ENCODE measurements at places on chromosomes 12 and 14.

- DNase-seq: peak; percentile 10
- peak within 1 kb of the TSS; percentile 11 for H3K4me3 ChIP-seq
- H3K27ac ChIP-seq: no peak within 1 kb of the TSS
- no peaks in the 10 kb centered on the region for H3K36me3 ChIP-seq
- H3K27me3 ChIP-seq: peaks cover 30% of the 10 kb centered on the region
Measured at GRCh38 chr12:41188058-41188840, at the start of gene PDZRN4. Gene PDZRN4 (plus strand): TSS chr12:41188320.

- H3K4me3 ChIP-seq: no peak overlapping the region
- no peaks in the 10 kb centered on the region for H3K27me3 ChIP-seq
- H3K4me1 ChIP-seq: no peaks in the 10 kb centered on the region
- DNase-seq: no peak
Measured at GRCh38 chr14:103867020-103867419, 19.6 kb upstream of the PPP1R13B start.

- H3K36me3 ChIP-seq: no peaks in the 10 kb centered on the region
- no peaks in the 10 kb centered on the region for H3K4me1 ChIP-seq
- no peak for DNase-seq
- H3K4me3 ChIP-seq: no peak overlapping the region
- no peak overlapping the region for H3K27ac ChIP-seq
Measured at GRCh38 chr12:121061831-121062230, 22.8 kb upstream of the OASL start.

DNA sequence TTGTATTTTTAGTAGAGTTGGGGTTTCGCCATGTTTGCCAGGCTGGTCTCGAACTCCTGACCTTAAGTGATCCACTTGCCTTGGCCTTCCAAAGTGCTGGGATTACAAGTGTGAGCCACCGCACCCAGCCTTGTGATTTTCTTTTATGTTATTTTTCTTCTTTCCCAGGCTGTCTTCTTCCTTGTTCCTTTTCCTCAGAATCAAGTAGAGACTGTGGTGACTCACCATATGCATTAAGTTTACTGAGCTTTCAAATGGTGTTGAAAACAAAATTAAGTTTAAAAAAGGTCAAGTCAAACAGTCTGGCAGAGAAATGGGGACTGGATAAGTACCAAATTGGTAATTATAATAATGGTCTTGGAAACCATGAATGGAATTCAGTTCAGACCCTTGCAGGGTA is 5.7 kb downstream of the ARPC3 start:
- no peak overlapping the region for H3K27ac ChIP-seq
- peaks cover 6% of the 10 kb centered on the region for H3K4me1 ChIP-seq
- H3K36me3 ChIP-seq: no peaks in the 10 kb centered on the region
- no peaks in the 10 kb centered on the region for H3K27me3 ChIP-seq
- no peak for DNase-seq

DNA sequence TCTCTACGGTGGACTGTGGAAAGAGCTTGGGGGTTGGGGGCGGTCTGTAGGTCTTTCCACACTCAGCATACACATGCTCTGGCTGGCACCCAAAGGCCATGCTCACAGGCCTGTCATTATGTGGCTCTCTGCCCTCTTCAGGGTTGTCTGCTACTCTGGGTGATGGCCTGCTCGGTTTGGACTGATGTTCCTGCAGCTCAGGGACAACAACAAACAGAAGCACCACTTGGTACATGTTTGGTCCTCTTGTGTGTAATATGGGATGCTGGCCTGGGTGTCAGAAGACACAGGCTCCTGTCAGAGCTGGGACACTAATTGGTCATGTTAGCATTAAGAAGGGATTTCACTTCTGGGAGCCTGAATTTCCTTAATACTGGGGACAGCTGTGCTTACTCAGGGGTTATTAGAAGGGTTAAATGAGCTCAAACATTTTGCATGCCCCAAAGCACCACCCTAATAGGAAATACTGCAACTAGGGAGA is 32.7 kb upstream of the SELPLG start:
- no peaks in the 10 kb centered on the region for H3K27me3 ChIP-seq
- H3K4me1 ChIP-seq: peaks cover 59% of the 10 kb centered on the region
- no peak overlapping the region for H3K4me3 ChIP-seq
- no peaks in the 10 kb centered on the region for H3K36me3 ChIP-seq
- DNase-seq: peak; percentile 77

DNA sequence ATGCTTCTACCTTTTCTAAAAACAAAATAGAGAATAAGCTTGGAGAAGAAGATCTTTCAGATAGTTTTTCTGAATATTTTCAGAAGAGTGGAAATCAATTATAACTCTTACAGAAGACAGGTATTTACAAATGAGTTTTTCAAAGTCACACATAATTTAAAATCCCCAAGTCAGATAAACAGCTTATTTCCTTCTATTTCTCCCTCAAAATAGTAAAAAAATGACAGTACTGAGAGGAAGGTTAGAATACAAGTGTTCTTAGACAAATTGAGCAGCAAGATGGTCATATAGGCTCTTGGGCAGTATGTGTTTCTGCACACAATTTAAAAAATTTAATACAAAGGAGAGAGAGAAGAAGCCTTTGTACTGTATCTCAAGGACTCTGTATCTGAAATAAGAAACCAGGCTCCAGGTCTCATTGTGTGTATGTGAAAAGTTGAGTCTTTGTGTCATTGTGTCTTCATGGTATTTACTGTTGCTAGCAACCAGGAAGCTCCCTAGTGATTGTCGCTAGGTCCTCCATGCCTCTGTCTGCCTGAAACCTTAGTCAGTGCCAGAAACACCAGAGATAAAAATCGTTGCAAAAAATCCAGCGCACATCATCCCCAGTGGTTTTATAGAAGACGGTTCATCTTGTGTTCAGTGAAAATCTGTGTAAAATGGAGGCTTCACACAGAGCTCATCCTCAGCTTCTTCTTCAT is 12.9 kb upstream of the TUBA1A start:
- H3K4me1 ChIP-seq: peaks cover 17% of the 10 kb centered on the region
- no peaks in the 10 kb centered on the region for H3K36me3 ChIP-seq
- H3K4me3 ChIP-seq: no peak overlapping the region
- H3K27me3 ChIP-seq: no peaks in the 10 kb centered on the region
- peak overlapping the region; percentile 53 for H3K27ac ChIP-seq

- H3K27me3 ChIP-seq: no peaks in the 10 kb centered on the region
- no peak overlapping the region for H3K4me3 ChIP-seq
- H3K36me3 ChIP-seq: no peaks in the 10 kb centered on the region
- peak overlapping the region; percentile 49 for H3K27ac ChIP-seq
Measured at GRCh38 chr14:65356327-65356836, 56.1 kb upstream of the FUT8 start.

GRCh38 chr12:119615518-119616475 is 22.2 kb downstream of the TMEM233 start:
- no peaks in the 10 kb centered on the region for H3K27me3 ChIP-seq
- peak overlapping the region; percentile 96 for H3K27ac ChIP-seq
- DNase-seq: peak; percentile 68
- H3K4me3 ChIP-seq: no peak overlapping the region
- H3K4me1 ChIP-seq: peaks cover 55% of the 10 kb centered on the region

GRCh38 chr14:99875836-99876235 is 82.6 kb downstream of the EML1 start:
- H3K4me3 ChIP-seq: no peak overlapping the region
- no peaks in the 10 kb centered on the region for H3K36me3 ChIP-seq
- no peak overlapping the region for H3K27ac ChIP-seq

- H3K27ac ChIP-seq: no peak overlapping the region
- no peaks in the 10 kb centered on the region for H3K4me1 ChIP-seq
- no peaks in the 10 kb centered on the region for H3K27me3 ChIP-seq
- H3K4me3 ChIP-seq: no peak overlapping the region
Measured at GRCh38 chr12:94535510-94535921, 75.8 kb upstream of the CEP83 start.

DNA sequence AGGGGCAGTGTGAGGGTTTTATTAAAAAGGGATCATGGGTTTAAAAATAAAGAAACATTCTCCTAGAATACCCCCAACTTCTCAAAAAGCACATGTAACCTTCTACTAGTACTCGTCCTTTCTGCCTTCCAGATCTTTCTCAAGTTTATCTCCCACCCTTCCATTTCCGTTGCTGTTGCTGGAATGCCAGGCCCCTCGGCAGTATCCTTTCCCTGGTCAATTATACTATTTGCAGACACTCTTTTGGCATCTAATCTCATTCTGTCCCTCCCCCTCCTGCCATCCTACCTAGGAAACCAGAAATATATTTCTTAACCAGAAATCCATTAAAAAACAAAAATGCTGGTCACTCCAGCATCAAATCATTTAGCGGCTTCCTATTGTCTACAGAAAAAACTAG is 198.2 kb upstream of the ATP2B1 start:
- no peaks in the 10 kb centered on the region for H3K4me1 ChIP-seq
- no peak for DNase-seq
- no peak overlapping the region for H3K4me3 ChIP-seq
- no peak overlapping the region for H3K27ac ChIP-seq
- H3K27me3 ChIP-seq: no peaks in the 10 kb centered on the region
- no peaks in the 10 kb centered on the region for H3K36me3 ChIP-seq

DNA sequence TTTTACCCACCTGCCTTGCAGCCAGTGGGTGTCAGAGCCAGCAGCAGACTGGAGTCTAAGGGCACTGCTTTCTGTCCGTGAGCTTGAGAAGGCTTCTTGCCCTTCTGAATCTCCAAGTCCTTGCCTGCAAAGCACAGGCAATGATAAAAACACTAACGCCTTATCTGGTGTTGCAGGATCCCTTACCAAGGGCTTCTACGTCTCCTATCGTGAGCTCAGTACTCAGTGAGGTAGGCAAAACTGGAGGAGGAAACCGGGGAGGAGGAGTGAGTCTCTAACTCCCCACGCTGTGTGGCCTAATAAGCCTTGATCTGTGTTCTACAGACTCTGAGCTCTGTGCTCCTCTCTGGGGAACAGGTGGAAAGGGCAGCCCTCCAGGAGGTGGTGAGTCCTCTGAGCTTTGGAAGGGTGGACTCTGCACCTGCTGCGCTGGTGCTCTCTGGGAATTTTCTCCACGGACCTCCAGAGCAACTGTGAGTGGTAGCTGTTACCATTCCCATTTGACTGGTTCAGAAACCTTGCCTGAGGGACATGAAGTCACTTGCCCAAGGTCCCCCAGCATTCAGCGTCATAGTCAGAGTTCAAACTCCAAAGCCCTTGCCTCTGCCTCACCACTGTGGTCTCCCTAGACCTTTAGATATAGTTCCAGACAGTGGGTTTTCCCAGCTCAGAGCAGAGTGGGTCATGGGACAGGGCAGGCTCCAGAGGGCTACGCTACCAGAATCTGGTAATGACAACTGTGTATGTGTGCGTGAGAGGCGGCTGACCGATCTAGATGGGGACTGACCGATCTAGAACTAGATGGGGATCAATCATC is 7.0 kb upstream of the MARK3 start:
- no peak overlapping the region for H3K4me3 ChIP-seq
- H3K36me3 ChIP-seq: no peaks in the 10 kb centered on the region
- DNase-seq: no peak

DNA sequence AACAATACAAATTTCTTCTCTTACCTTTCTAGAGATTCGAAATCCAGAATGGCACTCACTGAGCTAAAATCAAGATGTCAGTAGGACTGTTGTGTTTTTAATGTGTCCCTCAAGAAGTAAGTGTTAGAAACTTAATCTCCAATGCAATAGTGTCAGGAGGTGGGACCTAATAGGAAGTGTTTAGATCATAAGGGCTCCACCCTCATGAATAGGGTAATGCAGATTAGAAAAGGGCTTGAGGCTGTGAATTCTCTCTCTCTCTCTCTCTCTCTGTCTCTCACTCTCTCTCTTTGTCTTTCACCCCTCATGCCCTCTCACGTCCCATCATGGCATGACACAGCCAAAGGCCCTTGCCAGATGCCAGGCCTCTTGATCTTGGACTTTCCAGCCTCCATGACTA is 15.6 kb upstream of the SRGAP1 start:
- H3K4me1 ChIP-seq: no peaks in the 10 kb centered on the region
- DNase-seq: no peak
- H3K36me3 ChIP-seq: no peaks in the 10 kb centered on the region
- no peak overlapping the region for H3K27ac ChIP-seq
- H3K4me3 ChIP-seq: no peak overlapping the region

GRCh38 chr12:13377698-13378097 is 181.2 kb downstream of the EMP1 start:
- H3K4me3 ChIP-seq: no peak overlapping the region
- H3K27ac ChIP-seq: no peak overlapping the region
- H3K36me3 ChIP-seq: no peaks in the 10 kb centered on the region
- DNase-seq: no peak
- peaks cover 5% of the 10 kb centered on the region for H3K4me1 ChIP-seq
- peaks cover under 1% of the 10 kb centered on the region for H3K27me3 ChIP-seq

DNA sequence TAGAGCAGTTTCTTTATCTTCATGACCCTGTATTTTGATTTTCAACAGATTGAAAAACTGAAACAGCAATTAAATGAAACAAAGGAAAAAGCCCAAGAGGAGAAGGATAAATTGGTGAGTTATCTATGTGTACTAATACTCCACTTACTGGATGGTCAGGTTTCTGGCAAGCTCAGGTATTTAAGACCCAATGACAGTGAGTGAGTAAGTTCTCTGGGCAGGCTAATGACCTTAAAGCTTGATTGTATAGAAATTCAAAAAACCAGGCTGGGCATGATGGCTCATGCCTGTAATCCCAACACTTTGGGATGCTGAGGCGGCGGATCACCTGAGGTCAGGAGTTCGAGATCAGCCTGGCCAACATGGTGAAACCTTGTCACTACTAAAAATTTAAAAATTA is 10.0 kb downstream of the BBOF1 start:
- H3K4me3 ChIP-seq: no peak overlapping the region
- no peaks in the 10 kb centered on the region for H3K36me3 ChIP-seq
- no peak overlapping the region for H3K27ac ChIP-seq
- no peak for DNase-seq
- H3K4me1 ChIP-seq: no peaks in the 10 kb centered on the region

- DNase-seq: no peak
- H3K36me3 ChIP-seq: no peaks in the 10 kb centered on the region
- no peaks in the 10 kb centered on the region for H3K4me1 ChIP-seq
- no peaks in the 10 kb centered on the region for H3K27me3 ChIP-seq
Measured at GRCh38 chr12:9132008-9132535, 16.4 kb upstream of the A2M start.

DNA sequence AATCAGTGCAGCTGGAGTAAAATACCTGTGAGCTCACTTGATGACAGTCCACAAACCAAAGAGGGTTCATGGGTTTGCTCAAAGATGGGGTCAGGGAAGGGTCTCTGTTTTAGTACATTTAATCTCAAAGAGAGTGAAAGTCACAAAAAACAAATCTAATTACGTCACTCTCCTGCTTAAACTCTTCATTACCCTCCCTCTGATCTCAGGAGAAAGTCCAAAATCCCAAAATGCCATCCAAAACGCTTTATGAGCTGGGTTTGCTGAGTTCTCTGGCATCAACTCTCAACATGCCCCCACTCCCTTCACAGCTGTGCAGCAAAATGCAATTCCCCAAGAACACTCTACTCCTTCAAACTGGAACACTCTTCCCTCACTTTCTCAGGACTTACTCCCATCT is 40.4 kb upstream of the LGR5 start:
- H3K4me1 ChIP-seq: no peaks in the 10 kb centered on the region
- no peak overlapping the region for H3K4me3 ChIP-seq
- H3K27me3 ChIP-seq: no peaks in the 10 kb centered on the region

Measured in gastrocnemius medialis (tissue), 4 donors.